ENCODE measurements at places on chromosomes 7 and 10. TPM values are rescaled to one million over a fixed set of nuclear protein-coding genes. Genes with fewer than 3 reads are reported as not detected.
A peak's percentile ranks its signal among the peaks of the same experiment; 100 is the strongest.

The HOGA1 gene
- polyA plus RNA-seq: 0.38 TPM

DNA sequence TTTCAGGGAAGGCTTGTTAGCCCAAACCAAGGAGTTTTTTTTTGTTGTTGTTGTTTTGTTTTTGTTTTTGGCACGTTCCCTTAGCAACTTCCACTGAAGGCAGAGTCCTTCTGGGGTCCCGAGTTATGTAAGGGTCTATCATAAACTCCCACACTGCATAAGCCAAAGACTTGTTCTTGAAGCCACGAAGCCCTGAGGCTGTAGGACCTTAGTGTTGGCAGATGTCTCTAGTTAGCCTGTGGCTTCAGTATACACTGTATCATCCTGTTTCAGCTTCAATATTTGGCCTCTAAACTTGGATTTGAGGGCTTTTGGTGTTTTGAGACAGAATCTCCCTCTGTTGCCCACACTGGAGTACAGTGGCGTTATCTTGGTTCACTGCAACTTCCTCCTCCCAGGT, 13.6 kb downstream of the KPNA7 start:
- no peak for DNase-seq

GRCh38 chr7:116548506-116548905, 23.7 kb downstream of the CAV1 start:
- DNase-seq: no peak

The IMPDH1 gene
- polyA plus RNA-seq: 85.0 TPM

- no peak for DNase-seq
Measured at GRCh38 chr10:122363311-122363710, 11.2 kb upstream of the PLEKHA1 start.

DNA sequence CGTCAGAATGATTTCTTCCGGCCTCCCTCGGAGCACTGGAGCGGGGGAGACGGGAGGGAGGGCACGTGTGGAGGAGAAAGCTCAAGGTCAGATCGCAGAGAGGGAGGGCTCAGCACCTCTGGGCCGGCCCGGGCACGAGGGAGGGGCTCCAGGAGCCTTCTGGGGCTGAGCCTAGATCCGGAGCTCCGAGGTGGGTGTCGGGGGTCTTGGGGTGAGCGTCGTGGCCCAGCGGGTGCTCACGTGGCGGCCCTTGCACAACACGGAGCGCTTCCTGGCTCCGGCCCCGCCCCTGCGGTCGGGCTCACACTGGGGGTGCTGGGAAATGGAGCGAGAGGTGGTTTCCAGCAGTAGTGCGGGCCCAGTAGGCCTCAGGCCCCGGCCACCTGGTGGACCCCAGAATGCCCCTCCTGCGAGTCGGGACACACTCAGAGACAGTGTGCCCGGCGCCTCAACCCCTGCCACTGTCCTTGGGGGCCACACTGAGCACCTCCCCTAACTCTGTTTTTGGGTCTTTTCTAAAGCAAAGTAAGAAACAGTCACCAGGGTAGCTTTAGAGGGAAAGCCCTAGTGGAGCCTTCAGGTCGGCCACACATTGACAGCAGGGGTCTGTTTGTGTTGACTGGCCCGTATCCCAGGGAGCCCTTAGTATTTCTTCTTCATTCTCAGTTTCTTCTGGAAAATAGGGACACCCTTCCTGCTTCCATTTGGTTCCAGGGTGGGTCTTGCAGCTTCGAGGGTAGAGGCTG, 798 bp downstream of the PPIF start:
- peak; percentile 56 for DNase-seq

The OLAH gene
- polyA plus RNA-seq: not detected

The NCAPG2 gene
- 13.1 TPM for polyA plus RNA-seq

The C10orf53 gene
- polyA plus RNA-seq: not detected

DNA sequence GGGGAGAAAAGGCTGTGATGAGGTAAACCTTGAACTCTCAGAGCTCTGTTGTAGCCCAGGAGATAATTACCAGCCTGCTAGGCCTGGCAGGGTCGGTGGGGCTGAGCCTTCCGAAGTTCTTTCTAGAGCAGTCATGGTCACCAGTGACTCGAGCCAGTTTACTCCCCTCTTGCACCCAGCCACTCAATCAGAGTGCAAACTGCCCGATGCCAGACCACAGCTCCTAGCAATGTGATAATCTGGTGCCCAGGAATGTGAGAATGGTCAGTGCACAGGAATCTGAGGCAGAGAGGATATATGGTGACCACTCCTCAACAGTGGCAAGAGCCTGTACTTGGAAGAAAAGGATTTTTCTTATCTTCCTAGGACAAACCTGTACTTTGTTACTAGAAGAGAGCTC, 46.4 kb upstream of the KMT2E start:
- DNase-seq: no peak

DNA sequence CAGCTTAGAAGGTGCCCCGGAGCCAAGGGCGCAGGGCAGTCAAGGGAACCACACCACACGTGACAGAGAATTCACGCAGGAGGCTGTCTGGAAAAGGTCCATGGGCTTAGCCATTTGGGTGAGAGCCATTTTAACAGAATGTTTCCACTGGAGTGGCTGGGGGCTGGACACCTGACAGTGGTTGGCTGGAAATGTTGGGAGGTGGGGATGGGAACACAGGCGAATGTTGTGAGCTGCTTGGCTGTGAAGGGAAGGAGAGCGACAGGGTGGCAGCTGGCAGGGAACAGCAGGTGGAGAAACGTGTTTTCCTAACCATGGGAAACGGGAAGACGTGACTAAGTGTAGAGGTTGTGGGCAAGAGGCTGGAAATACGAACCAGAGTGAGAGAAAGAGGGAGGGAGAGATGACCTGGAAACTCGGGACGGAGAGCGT, 100.5 kb upstream of the ZNF32 start:
- no peak for DNase-seq

DNA sequence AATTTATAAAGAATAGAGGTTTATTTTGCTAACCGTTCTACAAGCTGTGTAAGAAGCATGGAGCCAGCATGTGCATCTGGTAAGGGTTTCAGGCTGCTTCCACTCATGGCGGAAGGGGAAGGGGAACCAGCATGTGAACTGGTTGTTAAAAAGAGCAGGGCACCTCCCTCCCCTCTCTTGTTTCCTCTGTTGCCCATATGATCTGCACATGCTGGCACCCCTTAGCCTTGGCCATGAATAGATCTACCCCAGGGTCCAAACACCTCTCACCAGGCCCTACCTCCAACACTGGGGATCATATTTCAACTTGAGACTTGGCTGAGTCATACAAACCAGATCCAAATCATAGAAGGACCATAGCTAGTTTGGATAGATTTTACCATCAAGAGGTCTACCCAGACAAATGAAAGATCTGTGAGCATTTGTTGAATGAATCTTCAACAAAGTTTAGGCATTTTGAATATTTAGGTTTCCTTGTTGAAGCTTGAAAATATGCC, 36.0 kb upstream of the NRP1 start:
- no peak for DNase-seq

GRCh38 chr7:158270856-158271413, 316.7 kb downstream of the PTPRN2 start:
- no peak for DNase-seq

- DNase-seq: no peak
Measured at GRCh38 chr7:119761776-119762175, 511.2 kb upstream of the KCND2 start.
